HuH-7 (cell line): ENCODE measurements at places on chromosomes 6 and 20.

DNA sequence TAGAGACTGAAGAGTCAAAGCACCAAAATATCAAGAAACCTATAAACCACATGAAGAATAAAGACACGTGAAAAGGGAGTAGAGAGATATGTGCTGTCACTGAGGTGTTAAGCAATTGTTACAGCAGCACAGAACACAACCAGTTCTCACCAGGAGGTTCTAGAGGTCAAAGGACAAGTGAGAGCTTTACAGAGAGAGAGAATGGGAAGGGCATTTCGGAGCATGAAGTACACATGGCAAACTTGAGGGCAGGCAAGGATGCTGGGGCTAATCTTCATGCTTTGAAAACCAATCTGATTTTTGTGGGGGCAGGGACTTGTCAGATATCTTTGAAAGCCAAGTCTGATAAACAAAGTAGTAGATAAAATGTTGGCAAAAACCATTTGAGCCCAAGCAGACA, 142.3 kb upstream of the NRSN1 start:
- peak; percentile 6 for DNase-seq

DNA sequence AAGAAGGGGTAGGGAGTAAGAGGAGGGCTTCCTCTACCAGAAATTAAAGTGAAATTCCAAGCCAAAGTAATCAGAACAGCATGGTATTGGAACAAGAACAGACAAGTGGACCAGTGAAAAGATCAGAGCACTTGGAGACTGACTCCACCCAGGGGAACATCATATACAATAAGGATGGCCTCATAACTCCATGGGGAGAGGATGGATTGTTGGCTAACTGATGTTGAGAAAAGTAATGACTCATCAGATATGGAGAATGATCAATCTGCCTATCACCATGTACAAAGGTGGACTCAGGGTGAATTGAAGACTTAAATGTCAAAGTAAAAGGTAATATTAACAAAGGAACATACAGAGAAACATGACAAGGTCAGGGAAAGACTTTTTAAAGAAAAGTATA, 12.8 kb downstream of the SLC22A3 start:
- no peak for DNase-seq

DNA sequence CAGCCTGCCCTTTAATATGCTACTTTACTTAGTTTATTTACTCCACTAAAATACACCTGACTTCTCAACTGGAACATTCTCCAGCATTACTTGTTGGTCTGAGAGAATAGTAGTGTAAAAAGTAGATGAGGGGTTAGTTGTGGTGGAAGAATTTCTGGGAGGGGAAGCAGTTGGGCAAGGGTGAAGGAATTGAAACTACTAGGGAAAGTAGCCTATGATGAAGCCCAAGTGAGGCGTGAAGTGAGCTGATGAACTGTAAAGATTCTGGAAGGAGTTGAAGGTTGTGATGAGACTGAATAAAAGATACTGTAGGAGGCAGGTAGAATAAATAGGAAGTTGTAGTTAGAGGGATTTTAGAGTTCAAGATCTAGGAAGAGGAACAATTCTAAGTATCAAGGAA, 72.5 kb downstream of the ITCH start:
- DNase-seq, result no peak

DNA sequence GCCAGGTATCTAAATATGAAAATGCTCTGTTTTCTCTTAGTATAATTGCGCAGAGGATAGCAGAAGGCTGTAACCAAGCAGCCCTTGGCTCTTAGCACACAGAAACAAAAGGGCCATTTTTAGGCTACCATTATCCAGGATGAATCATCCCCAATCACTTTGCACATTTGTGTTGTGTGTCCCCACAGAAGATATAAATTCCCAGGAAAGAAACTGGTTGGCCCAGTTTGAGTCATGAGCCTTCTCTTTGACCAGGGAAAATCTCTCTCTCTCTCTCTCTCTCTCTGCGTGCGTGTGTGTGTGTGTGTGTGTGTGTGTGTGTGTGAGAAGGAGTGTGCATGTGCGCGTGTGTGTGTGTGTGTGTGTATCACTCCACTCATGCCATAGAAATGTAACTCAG, 178.5 kb downstream of the FRK start:
- peak; percentile 14 for DNase-seq

GRCh38 chr20:611843-612185, 1.7 kb upstream of the TCF15 start:
- no peak for DNase-seq

DNA sequence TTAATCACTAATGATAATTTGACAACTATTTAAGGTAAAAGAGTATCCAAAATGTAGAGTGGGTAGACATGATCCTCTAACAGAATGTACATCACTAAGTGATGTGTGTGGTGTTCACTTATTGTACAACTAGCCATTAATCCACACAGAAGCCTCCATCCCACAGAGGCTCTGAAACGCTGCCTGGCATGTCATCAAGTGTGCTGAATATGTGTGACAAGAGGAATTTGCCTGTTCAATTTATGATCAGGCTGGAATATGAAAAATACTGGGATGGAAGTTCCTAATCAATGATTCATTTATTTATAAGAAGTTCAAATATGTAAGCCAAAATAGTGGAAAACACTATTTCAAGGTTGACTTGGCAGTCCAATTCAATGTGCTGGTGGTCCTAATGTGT, 72.4 kb downstream of the BACH2 start:
- no peak for DNase-seq

DNA sequence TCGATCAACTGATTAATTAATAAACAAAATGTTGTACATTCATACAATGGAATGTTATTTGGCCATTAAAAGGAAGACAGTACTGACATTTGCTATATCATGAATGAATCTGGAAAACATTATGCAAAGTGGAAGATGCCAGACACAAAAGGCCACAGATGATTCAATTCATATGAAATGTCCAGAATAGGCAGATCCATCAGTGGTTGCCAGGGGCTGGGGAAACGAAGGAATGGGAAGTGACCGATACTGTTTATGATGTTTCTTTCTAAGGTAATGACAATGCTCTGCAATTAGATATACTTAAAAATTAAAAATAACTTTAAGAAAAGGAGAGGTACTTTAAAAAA, 37.2 kb downstream of the ELOVL5 start:
- no peak for DNase-seq

- DNase-seq, result no peak
These were observed 42.3 kb downstream of the KIF13A start for GRCh38 chr6:17945111-17945510.

DNA sequence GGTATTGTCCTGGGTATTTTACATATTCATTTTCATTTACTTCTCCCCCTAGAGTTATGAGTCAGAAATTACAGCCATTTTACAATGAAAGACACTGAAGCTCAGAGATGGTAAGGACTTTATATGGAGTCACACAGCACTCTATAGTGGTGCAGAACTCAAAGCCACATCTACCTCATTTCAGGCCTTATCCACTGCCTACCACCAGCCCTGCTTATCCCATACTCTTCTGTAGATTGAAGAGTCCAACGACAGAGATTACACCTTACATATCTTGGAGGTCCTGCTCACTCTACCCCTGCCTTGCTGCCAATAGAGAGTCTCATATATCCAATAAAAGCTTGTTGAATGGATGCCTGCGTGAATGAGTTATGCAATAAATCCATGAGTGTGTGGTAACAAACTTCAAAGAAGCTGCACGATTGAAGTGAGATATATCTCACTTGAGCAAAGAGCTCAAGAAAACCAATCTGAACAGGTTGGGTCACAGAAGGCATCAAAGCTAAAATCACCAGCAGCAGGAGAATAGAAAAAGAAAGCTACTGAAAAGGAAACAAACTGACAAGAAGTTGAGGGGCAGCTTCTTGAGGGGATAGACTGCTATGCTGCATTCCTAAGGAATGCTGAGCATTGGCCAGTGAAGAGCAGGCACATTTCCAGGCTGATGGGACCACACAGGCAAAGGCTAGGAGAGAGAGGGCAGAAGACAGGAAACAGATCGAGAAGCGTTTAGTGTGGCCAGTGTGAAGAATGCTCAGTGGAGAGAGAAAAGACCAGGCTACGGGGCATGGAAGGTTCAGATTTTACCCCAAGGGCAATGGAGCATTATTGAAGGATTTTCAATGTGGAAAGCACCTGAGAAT, 585.6 kb downstream of the DHX35 start:
- DNase-seq, result no peak

DNA sequence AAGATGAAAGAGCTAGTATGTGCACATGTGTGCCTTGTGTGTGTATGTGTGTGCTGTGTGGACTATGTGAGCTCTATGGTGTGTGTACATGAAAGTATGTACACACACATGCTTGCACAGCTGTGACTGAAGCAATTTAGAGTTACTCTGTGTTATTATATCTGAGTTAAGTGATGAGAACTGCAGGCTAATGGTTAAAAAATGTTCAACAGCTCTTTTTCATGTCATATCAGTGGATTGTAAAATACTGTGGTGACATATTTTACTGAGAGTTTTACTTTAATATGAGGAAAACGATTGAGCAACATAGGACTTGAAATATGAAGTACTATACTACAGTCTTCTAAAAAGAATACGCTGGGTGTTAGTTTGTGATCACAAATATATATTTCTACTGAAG, 195.7 kb upstream of the KCNK16 start:
- DNase-seq, result no peak

GRCh38 chr20:59569305-59569704, 35.0 kb upstream of the PHACTR3 start:
- no peak for DNase-seq

GRCh38 chr6:15366879-15367278, 121.0 kb downstream of the JARID2 start:
- no peak for DNase-seq

DNA sequence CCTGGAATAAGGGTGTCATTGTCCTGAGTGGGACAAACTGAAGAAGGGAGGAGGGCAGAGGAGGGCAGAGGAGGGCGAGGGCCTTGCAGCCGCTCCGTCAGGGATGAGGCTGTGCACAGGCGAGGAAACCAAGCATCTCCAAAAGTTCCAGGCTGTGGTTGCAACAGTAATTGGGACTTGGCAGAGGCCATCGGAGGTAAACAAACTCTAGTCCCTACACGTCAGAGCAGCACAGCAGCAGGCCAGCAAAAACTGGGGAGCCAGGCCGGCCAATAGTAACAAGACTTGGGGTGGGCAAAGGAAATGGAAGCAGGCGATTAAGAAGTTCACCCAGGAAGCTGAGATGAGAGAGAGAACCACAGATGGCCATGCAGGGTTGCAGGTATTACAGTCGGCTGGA, 142.8 kb downstream of the SMOC2 start:
- no peak for DNase-seq

GRCh38 chr6:6661684-6662083, 73.2 kb downstream of the LY86 start:
- DNase-seq, result peak; percentile 28

DNA sequence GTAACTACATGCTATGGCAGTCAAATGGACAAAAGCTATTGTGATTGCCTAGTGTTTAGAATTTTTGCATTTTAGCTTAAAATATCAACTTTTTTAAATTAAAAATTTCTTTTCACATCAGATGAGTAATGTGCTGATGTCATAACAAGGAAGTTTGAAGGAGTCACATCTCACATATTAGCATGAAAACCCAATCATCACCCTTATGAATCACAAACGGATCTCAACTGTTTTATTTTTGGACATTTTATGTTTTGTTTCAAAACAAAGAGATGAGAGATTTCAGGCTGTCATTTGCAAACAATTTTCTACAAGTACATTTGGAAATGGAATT, 53.6 kb upstream of the TRERF1 start:
- DNase-seq, result no peak

DNA sequence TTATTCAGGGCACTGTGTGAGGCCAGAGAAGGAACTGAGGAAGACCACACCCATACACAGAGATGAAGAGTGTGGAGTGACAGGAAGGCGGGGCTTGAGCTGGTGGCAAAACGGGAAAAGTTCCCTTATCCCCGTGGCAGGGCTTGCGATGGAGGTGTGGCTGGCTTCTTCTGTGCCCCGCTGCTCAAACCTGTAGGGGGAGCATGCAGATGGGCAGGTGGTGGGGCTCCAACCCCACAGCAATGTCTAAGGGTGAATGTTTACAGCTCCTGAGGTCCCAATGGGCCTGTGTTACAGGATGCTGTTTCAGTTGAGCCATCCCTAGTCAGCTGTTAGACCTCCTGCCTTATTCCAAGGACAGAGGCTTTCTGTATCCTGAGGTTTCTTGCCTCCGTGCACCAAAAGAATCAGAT, 105.9 kb downstream of the LY86 start:
- no peak for DNase-seq

- no peak for DNase-seq
These were observed 122.6 kb downstream of the SGK1 start for GRCh38 chr6:134195164-134195906.

- no peak for DNase-seq
These were observed 29.4 kb upstream of the SYNCRIP start for GRCh38 chr6:85672050-85672449.

DNA sequence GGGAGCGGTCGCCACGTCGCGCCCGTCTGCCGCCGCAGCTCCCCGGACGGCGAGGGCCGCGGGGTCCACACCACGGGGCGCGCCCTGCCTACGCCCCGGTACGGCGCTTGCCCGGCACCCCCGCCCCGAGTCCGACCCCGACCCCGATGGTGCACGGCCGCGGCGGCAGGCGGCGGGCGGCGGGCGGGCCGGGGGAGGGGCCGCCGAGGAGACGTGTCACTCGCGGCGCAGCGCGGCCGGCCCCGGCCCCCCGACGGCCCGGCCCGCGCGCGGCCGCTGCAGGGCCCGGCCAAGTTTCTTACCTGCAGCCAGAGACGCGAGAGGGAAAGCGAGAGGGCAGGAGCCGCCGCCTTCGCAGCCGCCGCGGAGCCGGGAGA, 328 bp downstream of the RRBP1 start:
- DNase-seq, result no peak

- no peak for DNase-seq
These were observed 44.4 kb downstream of the ZNF292 start for GRCh38 chr6:87199787-87200186.

DNA sequence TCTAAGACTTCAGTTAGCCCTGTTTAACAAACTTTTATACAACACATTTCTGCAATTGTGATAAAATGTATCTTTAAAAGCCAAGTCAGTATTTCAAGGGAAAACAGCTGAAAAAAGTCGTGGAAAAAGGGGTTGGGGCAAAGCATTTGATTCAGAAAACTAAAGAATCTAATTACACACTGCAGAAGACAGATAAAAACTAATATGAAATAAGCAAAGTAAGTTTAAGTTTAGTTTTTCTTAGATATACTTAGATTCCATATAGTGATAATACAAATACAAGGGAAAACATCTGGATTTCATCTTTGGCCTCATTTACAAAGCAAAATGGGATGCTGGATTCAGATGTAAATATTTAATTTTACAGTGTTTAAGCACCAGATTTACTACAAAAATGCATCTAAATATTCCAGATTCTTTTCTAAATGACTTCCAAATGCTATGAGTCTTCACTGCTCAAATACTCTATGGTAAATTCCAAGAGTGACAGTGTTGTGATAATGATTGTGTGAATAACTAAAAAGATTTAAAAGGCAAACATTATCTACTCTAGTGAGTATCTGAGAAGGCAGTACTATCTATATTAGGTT, 1.5 kb upstream of the ADNP start:
- DNase-seq, result no peak
